H9 (cell line): ENCODE measurements at places on chromosomes 1 and 21. TPM values are rescaled to one million over a fixed set of nuclear protein-coding genes. Genes with fewer than 3 reads are reported as not detected.

Gene NHLH1
- total RNA-seq, result 1.3 and 1.5 TPM in 2 replicates

GRCh38 chr1:109078317-109078716 is 2.5 kb upstream of the TAF13 start:
- H3K4me1 ChIP-seq, result no peaks in the 10 kb centered on the region; the same call in 1 of the 2 replicates
- no peak overlapping the region for H3K27ac ChIP-seq
- H3K4me3 ChIP-seq, result no peak overlapping the region
- DNase-seq, result no peak

GRCh38 chr1:161216945-161217712 is 2.0 kb downstream of the FCER1G start:
- no peak for DNase-seq
- no peak overlapping the region for H3K27ac ChIP-seq
- no peaks in the 10 kb centered on the region for H3K27me3 ChIP-seq
- no peak overlapping the region for H3K4me3 ChIP-seq
- peaks cover 4% of the 10 kb centered on the region; the same call in 1 of the 2 replicates for H3K4me1 ChIP-seq

DNA sequence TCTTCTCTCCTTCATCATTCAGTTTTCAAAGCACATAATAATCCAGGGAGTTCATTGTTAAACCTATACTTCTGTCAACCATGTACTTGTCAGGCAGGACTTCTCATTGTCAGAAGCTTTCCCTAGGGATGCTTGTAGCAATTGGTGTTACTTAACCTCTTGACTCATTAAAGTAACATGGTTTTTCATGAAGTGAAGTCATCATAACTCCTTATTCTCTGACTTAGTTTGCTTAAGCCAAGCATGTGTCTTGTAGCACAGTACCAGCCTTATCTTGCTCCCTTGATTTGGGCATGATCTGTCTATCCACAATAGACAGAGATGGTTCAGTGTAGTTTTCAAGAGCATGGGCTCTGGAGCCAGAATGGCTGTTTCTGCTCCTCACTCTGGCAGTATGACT is 45.3 kb downstream of the LRIG2 start:
- DNase-seq, result no peak
- H3K4me3 ChIP-seq, result no peak overlapping the region
- no peaks in the 10 kb centered on the region for H3K4me1 ChIP-seq
- peaks cover 59% of the 10 kb centered on the region for H3K36me3 ChIP-seq
- no peaks in the 10 kb centered on the region for H3K27me3 ChIP-seq

GRCh38 chr1:107670397-107671040 is 294.5 kb downstream of the VAV3 start:
- no peaks in the 10 kb centered on the region for H3K4me1 ChIP-seq
- DNase-seq, result no peak
- H3K27me3 ChIP-seq, result no peaks in the 10 kb centered on the region
- H3K36me3 ChIP-seq, result no peaks in the 10 kb centered on the region
- no peak overlapping the region for H3K27ac ChIP-seq

DNA sequence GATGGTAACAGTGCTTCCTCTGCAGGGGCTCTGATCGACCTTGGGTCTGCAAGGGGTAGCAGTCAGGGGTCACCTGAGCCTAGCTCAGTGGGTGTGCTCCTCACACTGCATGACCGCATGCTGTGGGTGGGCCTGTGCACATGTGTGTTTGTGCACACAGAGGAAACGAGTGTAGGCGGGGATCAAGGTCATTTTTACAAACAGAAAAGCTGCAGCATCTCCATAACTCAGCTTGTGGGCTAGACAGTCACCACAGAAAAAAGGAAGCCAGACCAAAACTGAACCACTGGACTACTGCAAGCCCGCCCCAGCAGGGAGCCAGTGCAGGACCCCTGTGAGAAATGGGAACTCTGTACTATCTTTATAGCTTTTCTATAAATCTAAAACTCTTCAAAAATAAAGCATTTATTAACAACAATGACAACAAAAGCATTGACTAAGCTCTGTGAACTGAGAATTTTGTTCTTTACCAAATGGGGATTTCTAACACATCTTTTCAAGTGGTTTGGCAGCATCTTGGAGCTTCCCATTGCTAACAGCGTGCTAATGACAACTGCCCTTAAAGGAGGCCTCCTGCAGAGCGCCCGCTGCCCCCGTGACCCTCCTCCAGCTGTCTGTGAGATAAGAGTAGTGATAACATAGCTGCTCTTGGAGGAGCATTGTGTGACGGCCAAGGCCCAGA is 19.9 kb upstream of the NEK2 start:
- H3K4me3 ChIP-seq, result no peak overlapping the region
- H3K27me3 ChIP-seq, result no peaks in the 10 kb centered on the region
- DNase-seq, result no peak
- H3K27ac ChIP-seq, result no peak overlapping the region
- H3K4me1 ChIP-seq, result no peaks in the 10 kb centered on the region

DNA sequence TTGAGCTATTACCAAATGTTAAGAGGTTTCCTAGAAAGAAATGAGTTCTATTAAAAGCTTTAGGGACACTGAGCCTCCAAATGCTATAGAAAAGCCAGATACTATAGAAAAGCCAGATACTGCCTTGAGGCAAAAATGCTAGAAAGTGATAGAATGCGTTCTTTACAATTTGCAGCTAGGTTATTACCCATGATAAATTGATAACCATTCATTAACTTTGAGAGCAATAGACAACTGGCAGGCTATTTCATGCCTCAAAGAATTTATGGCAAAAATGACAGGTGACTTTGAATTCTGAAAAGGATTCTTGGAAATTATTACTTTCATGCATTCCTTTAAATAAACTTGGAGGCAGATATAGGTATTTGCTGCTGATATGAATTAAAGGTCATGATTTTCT is 51.6 kb downstream of the SMYD3 start:
- H3K27ac ChIP-seq, result no peak overlapping the region
- DNase-seq, result no peak
- no peak overlapping the region for H3K4me3 ChIP-seq
